ENCODE measurements at places on chromosomes 12 and 14.

DNA sequence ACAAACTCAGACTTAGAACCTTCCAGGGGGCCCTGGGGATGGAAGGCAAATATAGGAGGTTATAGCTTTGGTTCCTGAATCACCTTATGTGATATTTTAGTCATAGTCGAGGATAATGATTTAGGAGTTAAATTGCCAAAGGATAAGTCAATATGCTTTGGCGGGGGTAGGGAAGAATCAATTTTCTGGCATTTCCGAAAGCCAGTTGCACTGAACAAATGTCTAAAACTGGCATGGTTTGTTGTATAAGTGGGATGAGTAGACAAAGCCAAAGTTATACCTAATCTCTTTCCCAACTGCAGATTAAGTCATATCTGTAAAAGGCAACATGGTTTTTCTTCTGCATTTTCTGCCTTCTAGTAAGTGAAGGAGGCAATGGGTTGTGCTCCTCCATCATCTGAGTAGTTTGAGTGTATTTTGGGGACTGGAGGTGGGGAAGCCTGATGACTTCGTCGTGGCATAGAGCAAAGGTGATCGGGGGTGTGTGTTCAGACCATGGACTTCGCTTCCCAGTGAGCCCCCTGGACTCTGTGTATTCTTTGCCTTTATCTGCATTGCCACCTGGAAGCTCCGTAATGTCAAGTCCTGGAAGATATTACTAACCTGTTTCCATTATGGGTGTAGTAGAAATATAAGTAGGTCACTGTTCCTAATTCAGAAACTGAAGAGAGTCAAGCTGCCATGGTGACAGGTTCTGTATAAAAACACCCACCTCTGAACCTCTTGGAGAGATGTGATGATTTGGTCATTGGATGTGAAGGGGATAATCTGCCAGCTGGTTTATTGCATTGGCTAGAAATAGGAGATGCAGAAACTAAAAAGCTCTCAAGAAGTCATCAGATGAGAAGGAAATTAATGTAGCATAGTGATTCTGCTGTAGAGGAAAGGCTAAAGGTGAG, 24.5 kb downstream of the PPFIBP1 start:
- no peak for DNase-seq

GRCh38 chr12:85363382-85364190, 83.6 kb downstream of the ALX1 start:
- no peak for DNase-seq

DNA sequence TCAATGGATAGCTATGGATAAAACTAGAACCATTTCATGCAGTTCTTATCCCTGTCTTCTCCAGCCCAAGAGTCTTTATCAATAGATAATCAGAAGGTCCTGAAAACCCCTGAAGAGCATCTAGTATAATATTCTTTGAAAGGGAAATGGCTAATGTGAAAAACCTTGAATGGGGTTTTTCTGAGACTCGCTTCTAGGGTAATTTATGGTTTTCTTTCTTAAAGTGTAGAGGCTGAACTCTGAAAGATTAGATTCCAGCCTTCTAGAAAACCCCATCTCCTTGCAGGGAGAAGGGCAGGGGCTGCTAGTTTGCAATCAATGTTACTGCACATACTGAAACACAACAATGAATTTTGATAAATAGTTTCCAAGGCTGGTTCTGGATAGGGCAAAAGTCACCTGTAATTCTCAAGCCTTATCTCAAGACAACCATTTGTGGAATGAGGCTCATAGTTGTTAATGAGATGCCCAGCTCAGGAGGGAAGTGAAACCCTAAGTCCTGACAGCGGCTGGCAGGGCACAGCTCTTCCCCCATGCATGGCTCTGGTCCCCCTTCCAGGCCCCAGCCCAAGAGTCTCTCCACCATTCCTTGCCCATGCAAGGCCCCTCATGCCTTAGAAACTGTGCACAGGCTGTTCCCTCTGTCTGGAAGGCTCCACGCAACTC, 33.7 kb upstream of the PYGL start:
- no peak for DNase-seq

DNA sequence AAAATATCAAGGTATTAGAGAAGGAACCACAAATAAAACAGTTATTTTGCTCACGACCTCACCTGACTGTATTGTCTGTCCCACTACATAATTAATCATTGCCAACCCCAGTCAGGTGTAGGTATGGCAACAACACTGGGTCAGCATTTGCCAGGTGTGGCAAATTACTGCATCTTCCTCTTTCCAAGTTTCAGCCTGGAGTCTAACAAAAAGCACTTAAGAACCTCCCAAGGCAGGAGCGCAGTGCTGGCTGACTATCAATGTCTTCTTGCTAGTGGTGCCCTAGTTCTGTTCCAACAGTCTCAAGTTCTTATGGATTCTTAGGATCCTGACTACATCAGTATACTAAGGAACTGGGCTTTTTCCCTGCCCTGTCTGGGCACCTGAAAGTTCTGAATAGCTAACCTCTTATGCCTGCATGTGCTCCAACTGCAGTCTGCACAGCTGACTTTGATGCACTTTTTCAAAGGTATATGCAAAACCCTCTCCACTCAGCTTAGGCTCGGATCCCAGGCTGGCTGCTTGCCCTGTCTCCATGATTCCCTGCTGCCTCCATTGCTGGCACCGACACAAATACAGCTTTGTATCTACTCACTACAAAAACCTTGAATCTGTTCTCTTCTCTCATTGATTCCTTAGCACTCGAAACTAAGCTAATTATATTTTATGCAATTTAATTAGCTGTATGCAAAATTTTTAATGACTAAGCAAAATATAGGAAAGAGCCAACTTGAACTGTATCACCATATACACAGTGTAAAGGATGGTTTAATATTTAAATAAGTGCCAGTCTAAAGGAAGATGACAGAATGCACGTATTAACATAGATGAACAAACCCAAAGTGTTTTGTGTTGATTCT, 113.3 kb downstream of the PRKD1 start:
- no peak for DNase-seq

DNA sequence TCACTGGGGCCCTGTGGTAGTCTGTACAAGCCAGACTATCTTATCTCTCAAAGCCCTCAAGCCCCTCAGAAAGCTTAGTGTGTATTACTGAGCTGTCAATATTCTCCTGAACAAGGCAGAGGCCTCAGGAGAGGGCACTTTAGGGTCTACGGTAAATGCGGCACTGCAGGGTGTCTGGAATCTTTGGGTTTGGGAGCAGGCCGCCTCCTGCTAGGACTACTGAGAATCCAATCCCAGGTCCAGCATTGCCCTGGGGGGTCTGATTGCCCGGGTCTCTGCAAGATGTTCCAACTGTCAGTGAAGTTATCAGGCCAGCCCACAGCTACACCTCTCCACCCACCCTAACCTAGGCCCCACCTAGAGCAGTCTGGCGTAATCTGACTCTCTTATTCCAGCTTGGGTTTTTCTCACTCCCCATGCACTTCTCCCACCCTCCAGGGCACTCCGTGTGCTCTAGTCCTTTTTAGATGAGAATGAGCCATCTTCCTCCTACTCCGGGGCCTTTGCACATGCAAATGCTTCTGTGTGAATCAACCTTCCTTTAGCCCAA, 4.3 kb upstream of the ZFP36L1 start:
- no peak for DNase-seq

GRCh38 chr12:48997719-48998496, 1.3 kb downstream of the DDN start:
- DNase-seq: no peak

DNA sequence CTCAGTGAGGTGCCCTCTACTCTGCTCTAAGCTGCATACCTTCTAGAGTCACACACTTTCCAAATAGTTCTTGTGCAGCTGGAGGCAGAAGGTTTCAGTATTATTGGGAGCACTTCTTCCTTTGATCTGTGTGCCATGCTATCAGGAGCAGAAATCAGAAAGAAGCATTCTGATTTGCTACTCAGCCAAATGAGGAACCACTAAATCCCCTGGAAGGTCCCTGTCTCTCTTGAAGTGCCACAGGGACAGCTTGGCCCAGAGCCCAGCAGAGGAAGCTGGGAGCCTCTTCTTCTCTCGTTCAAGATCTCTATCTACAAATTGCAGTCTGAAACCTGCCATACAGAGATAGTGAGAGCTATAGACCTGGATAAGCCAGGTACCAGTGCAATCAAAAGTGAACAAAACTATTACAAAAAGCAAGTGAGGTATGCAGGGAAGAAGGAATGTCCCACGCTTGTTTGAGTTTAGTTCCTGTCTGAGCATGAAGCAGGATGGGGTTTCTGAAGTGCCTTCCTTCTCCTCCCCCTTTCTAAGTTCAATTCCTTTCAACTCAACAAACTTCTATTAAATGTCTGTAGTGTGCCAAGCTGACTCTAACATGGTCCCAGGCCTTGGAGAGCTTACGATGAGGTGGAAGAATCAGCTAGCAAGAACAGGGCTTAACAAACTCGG, 100.9 kb upstream of the PARP11 start:
- DNase-seq: no peak

Data from activated T-cell treated with anti-CD3 and anti-CD28 coated beads for 4 hours (primary cell).